ENCODE measurements at places on chromosomes 6 and 20. TPM values are rescaled to one million over a fixed set of nuclear protein-coding genes. Genes with fewer than 3 reads are reported as not detected.

LIN28B gene
- not detected for total RNA-seq

MAPK13 gene
- total RNA-seq, result 7.6 TPM

DEFB119 gene
- total RNA-seq, result not detected

SIM1 gene
- not detected for total RNA-seq

SLC52A3 gene
- not detected for total RNA-seq

KCNQ5 gene
- 0.30 TPM for total RNA-seq
